ENCODE measurements at places on chromosomes 1 and 21. TPM values are rescaled to one million over a fixed set of nuclear protein-coding genes. Genes with fewer than 3 reads are reported as not detected.

Gene ATP5PB
- 390 TPM for total RNA-seq

Gene TSPAN1
- 1,586 TPM for total RNA-seq

Gene CFHR4
- not detected for total RNA-seq

Gene AGO3
- 16.6 TPM for total RNA-seq

Gene CEP350
- 53.9 TPM for total RNA-seq

Gene C8B
- not detected for total RNA-seq

Gene HAO2
- not detected for total RNA-seq

Gene ZNF436
- 11.4 TPM for total RNA-seq

Gene PIGR
- total RNA-seq: 12,072 TPM

Gene MSH4
- total RNA-seq: 0.41 TPM

Gene P3R3URF
- total RNA-seq: not detected

Gene LCK
- total RNA-seq: 5.9 TPM

Gene HMGN2
- total RNA-seq: 186 TPM

Gene MANEAL
- 6.5 TPM for total RNA-seq

Gene NHLH1
- 0.14 TPM for total RNA-seq

Gene RFX5
- 20.5 TPM for total RNA-seq

Gene TMEM269
- not detected for total RNA-seq

Gene CYP4A11
- not detected for total RNA-seq

Gene BTF3L4
- total RNA-seq: 22.4 TPM

Gene LCE1A
- not detected for total RNA-seq

Gene IL19
- total RNA-seq: not detected

Gene CLDN17
- not detected for total RNA-seq

Gene OR2T1
- total RNA-seq: not detected

Gene EXTL1
- total RNA-seq: not detected

Gene HCRTR1
- not detected for total RNA-seq

Gene NIBAN1
- 6.5 TPM for total RNA-seq

Gene OR2T29
- total RNA-seq: not detected

Gene LCE1B
- not detected for total RNA-seq

Gene MYBPH
- total RNA-seq: not detected

Gene C1QC
- total RNA-seq: 189 TPM

Gene FALEC
- total RNA-seq: not detected

Gene CHODL
- total RNA-seq: 0.43 TPM

Gene RSPO1
- 1.7 TPM for total RNA-seq

Gene SFN
- 124 TPM for total RNA-seq

Gene KRTAP21-2
- not detected for total RNA-seq

Data from mucosa of descending colon (tissue), 3 donors.